ENCODE measurements at places on chromosomes 11 and 22.

GRCh38 chr11:120521176-120521575 lies 9.6 kb downstream of the GRIK4 start:
- no peak for DNase-seq

DNA sequence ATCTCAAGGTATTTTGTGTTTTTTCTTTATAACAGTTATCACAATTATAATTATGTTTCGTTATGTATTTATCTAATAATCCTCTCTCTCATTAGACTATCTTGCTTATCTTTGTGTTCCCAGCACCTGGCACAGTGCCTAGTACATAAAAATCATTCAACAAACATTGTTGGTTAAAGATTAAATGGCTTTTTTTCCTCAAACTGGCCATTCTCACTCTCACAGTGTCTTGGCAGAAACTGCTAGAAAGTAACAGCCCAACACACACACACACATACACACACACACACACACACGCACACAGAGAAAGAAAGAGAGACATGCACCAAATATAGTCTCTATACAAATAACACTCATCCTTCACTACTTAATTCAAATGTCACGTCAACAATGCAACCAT lies 36.8 kb downstream of the OR10A6 start:
- DNase-seq, result no peak

DNA sequence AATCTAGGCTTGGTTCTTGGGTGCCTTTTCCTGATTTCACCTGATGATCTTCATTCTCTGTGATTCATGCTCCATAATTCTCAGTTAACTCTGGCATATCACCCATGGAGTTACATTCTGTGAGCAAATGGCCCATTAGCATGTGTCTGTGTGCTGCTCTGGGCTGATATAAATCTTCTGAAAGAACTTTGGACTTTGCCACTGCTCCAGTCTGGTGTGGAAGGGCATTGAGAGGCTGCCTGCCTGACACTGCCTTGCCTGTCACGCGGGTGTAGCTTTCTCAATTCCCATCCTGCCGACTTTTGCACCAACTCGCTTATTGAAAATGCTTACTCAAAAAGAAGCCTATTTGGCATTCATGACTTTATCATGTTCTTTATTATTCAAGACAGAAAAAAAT lies 42.2 kb downstream of the FAT3 start:
- DNase-seq, result peak; percentile 61

DNA sequence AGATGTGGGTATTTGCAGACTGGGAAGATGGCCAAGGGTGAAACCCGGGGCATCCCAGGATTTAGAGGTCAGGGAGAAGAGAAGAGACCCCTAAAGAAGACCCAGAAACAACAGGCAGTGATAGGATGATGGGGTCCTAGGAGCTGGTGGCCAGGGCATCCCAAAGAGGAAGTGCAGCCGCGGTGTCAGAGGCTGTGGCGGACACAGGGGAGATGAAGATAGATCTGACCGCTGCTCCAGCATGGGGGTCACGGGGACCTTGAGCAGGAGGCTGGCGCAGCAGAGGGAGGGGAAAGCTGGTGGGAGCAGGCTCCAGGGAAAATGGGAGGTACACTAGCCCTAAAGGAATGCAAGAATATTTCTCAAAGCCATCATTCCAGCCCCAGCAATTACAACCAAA lies 47.3 kb downstream of the CTTN start:
- DNase-seq, result no peak

- peak; percentile 62 for DNase-seq
Measured at GRCh38 chr11:130652671-130653335, 204.4 kb downstream of the ADAMTS15 start.

DNA sequence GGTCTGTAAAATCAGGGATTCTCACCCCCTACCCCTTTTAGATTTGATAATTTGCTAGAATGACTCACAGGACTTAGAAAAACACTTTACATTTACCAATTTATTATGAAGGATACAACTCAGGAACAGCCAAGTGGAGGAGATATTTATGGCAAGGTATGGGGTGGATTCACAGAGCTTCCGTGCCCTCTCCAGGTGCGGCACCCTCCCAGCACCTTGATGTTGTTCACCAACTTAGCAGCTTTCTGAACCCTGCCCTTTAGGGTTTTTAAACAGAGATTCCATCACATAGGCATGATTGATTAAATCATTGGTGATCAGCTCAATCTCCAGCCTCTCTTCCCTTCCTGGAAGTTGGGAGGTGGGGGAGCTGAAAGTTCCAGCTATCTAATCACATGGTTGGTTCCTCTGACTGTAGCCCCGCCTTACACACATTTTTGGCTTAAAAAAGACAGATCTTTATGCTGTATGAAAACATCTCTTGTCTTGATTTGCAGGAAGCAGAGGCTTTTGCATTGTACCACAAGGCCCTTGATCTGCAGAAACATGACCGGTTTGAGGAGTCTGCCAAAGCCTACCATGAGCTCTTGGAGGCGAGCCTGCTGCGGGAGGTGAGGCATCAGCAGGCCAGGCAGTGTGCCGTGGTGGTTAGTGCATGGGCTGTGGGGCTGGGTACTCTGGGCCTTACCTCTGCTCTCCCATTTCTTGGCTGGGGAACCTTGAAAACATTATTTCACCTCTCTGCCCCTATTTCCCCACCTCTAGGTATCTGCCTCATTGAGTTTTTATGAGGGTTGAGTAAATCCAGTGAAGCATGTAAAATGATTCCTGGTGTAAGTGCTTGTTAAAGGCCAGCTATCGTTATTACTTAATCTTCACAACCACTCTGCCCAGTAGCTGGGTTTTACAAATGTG lies 27.0 kb downstream of the CABIN1 start:
- no peak for DNase-seq

GRCh38 chr11:121580154-121580553 lies 127.4 kb upstream of the SORL1-AS1 start:
- no peak for DNase-seq

- DNase-seq, result no peak
Measured at GRCh38 chr11:2655016-2655719, 44.6 kb downstream of the KCNQ1OT1 start.

DNA sequence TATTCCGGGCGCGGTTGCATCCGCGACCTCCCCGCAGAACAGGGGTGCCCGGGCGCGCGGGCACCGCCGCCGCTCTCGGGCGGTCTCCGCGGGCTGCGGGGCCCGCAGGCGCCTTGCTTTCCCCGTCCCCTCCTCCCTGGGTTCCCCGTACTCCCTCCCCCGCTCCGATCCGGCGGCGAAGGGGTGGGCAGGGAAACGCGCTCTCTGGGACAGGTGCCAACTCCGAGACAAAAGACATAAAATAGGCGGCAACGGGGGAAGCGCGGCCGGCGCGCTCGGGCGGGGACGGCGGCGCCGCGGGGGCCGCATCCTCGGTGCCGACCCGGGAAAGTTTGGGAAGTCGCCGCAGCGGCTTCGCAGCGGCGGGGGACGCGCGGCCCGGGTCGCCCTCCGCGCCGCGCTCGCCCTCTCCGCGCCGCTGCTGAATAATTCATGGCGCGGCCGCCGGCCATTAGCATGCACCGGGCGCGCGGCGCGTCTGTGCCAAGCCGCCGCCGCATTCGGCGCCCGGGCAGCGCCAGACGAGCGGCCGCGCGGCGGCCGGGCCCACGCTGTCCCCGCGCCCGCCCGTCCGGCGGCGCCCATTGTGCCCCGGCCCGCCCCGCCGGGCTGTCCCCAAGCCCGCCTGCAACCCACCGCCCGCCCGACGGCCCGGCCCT lies 78.7 kb upstream of the PPARA start:
- DNase-seq, result peak; percentile 79

- no peak for DNase-seq
Measured at GRCh38 chr11:132379540-132379939, 1009.1 kb downstream of the NTM start.

DNA sequence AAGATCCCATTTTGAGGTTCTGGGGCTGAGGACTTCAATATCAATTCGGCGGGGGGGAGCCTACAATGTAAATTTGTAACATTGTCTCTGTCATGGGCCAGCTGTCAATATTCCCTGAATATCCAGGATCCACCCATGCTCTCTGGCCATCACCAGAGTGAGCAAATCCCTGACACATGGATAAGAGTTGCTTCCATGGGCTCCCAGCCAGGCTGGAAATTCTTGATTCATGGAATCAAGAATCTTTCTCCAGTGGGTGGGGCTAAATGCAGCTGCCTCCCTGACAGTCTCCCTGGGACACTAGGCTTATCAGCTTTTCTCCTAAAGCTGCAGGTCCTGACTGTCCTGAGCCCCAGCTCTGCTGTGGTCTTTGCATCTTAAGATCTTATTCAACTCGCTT lies 86.9 kb upstream of the IGLL5 start:
- no peak for DNase-seq

DNA sequence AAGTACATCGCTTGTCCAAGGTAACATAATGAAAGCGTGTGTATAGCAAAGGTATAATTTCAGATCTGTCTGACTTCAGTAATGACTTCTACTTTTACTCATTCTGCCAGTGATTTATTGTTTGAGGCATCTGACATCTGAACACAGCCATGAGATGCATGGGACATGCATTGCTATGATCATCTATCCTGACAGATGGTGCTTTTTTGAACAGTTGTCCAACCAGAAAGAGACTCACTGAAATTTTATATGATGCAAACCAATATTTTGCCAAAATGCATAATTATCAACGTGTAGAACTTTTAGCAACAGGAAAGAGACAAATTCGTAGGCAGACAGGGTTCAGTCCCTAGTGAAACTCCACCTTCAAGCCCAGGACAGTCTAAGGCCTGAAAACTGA lies 19.6 kb downstream of the OR5M3 start:
- DNase-seq, result no peak

DNA sequence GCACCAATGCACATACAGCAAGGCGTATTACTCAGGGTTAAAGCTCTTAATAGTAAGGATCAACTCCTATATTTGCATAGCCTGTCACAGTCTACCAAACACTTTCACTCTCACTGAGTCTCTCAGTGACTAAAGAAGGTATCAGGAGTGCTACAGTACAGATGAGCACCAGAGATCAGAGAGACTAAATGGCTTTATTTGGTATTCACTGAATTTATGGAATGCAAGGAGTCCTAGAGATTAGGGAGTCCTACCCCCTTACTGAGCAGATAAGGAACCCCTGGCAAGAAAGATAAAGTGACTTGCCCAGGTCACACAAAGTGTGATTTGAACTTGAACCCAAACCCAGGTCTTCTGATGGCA lies 396.4 kb upstream of the CCDC90B start:
- no peak for DNase-seq

DNA sequence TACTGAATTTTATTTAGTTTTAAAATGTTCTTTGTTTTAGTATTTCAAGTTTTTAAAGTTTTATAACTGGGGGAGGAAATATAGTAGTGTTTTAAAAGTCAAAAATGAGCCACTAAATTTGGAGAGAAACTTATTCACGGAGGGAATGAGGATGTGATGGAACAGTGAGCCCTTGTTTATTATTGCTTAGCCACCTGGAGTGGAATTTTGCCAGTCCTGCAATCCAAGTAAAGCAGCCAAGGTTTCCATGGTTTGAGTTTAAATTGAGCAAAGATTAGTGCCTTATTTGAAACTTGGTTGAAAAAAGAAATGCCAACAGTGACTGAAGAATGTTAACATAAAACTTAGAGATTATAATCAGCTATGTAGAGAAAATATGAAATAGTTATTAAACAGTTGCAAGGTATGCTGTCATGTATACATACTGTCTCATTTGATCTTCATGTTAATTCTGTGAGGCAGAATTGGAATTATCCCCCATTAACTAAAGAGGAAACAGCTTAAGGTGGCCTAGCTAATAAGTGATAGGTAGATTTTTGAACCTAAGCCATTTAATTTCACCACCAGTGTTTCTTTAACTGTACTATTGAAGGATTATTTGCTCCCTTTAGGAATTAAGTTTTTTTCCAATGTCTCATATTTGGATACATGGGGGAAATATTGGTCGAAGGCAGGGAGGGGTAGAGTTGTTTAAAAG lies 36.4 kb downstream of the SWAP70 start:
- no peak for DNase-seq

- peak; percentile 51 for DNase-seq
Measured at GRCh38 chr11:32213223-32213622, 122.3 kb downstream of the RCN1 start.

DNA sequence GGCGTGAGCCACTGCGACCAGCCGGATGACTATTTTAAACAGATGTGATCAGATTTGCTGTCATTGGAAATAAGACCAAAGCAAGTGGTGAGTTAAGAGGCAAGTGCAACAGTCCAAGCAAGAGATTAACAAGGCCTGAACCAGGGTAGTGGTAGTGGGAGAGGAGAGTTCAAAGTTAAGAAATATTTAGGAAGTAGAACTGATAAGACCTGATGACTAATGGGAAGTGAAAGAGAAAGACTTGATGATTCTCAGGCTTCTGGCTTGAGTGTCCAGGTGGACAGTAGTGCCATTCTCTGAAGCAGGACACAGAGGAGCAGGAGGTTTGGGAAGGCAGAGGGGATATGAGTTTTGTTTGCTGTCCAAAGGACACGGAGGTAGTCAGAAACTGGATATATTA lies 7.2 kb downstream of the NDUFC2 start:
- DNase-seq, result no peak

- no peak for DNase-seq
Measured at GRCh38 chr11:44899959-44900358, 50.7 kb downstream of the TP53I11 start.

GRCh38 chr11:93519179-93519578 lies 24.0 kb downstream of the SMCO4 start:
- DNase-seq, result no peak

- no peak for DNase-seq
Measured at GRCh38 chr11:120608760-120609211, 97.2 kb downstream of the GRIK4 start.

DNA sequence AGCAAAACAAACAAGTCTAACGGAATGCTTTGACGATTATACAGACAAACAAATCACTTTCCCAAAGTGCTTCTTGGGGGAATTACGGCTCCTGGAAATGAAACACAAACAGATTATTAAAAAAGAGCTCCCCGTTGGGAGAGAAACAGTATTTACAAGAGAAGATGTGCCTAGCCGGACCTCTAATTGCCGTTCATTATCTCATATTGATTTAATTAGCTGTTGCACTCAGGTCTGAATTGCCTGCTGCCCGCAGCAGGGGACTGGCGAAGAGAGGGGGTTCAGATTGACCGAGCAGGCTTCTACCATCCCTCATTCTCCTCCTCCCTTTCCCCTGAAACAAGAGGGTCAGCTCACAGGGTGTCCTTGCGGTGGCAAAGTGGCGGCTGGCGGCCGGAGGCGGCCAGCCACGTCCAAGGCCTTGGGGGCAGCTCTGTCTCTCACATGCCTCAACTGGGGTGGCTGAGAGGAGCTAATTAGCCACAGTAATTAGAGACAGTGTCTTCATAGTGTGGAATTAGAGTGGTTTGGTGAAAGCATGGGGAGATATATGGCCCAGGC lies 295.1 kb downstream of the MIAT start:
- DNase-seq, result no peak

DNA sequence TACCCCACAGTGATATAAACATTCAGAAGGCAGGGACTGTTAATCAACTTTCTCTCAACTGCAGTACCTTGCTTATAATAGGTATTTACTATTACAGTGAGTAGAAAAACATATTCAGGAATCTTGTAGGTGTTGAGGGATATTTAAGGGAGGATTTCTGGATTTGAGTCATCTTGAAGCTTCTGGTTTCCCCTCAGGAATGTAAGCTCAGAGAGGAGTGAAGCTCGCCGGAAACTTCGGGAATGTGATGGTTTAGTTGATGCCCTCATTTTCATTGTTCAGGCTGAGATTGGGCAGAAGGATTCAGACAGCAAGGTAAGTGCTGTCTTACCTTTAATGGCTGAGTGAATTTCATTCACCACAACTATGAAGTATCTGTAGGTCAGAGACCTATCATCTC lies 42.9 kb downstream of the CTNND1 start:
- DNase-seq, result no peak

GRCh38 chr22:48896766-48897644 lies 930.7 kb downstream of the BRD1 start:
- DNase-seq, result no peak

Measured in hepatocyte (in vitro differentiated cells).